ENCODE measurements at places on chromosomes 7 and 10. TPM values are rescaled to one million over a fixed set of nuclear protein-coding genes. Genes with fewer than 3 reads are reported as not detected.

The CCDC3 gene
- 0.29 TPM for total RNA-seq

The SAMD9 gene
- 30.4 TPM for total RNA-seq

The COL17A1 gene
- total RNA-seq: under 0.01 TPM

The LIPF gene
- not detected for total RNA-seq

The ASB10 gene
- total RNA-seq: not detected

The A1CF gene
- total RNA-seq: not detected

The KCP gene
- 1.1 TPM for total RNA-seq

The AFAP1L2 gene
- not detected for total RNA-seq

The RARRES2 gene
- total RNA-seq: 26.1 TPM

The CUZD1 gene
- 0.59 TPM for total RNA-seq

The NUTM2D gene
- total RNA-seq: 1.5 TPM

The CRYGN gene
- total RNA-seq: 0.59 TPM

Measured in osteoblast (primary cell).